Activated naive CD8-positive, alpha-beta T cell treated with anti-CD3 and anti-CD28 coated beads, Interleukin-2, amount 10 ng/mL, durations not matched to agents 7 days and 5 days (primary cell): ENCODE measurements at places on chromosomes 5 and 9. TPM values are rescaled to one million over a fixed set of nuclear protein-coding genes. Genes with fewer than 3 reads are reported as not detected.

DNA sequence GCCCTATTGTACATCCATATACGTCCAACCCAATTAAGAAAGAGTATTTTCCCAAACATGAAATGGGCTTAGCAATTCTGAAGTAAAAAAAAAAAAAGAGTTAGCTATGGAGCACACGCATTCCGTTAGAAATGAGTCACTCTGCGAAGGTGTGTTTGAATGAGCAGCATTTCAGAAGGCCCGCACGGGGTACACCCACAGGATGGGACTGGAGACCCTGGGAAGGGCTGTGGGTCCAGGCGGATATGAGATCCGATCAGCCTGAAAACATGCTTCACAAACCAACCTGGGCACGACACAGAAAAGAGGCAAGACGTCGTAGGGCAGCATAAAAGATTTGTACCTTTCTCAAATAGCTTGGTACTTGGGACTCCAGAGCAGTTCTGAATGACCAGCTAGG lies 173.9 kb upstream of the KLF9 start:
- peaks cover 3% of the 10 kb centered on the region for H3K36me3 ChIP-seq
- no peak overlapping the region for H3K27ac ChIP-seq
- no peaks in the 10 kb centered on the region for H3K4me1 ChIP-seq
- DNase-seq = no peak
- H3K4me3 ChIP-seq = no peak overlapping the region

DNA sequence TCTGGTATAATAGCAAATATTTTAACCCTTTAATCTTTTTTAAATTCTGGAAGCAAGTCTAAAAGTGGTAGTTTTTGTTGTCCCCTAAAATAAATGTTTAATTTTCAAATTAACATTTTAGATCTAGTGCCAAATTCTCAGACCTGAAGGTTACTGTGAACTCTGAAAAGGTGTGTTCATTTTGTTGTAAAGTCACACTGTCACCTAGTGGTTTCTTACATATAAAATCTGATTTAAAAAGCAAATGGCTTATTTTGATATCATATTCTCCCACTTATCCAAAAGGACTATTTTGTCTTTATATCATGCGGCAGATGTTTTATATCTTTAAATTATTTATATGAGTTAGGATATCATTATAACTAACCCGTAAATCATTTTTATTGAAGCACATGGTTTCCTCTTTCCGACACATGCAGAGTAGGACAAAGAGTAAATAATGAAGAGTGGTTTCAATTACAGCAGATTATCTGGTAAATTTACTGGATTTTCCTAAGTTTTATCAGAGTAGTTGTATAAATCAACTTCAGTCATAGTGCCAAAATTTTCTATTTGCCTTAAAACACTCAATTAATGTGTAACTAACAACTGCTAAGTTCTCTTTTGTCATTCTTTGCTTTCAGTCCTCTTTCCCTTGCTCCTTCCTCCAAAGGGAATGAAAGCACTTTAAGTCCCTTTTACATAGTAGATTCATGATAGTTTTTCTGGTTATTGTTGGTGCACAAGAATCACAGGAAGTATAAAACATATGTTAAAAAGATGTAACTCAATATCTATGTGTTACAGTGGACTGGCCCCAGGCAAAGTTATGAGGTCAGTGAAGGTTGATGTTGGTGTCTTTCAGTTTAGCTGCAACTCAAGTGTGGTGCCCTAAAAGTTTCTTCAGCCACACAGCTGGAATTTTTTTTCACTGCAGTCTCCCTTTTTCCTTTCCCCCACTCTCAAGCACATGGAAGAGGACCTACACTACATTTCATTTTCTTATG lies 189.6 kb downstream of the COX7C start:
- H3K36me3 ChIP-seq = no peaks in the 10 kb centered on the region
- H3K4me3 ChIP-seq = no peak overlapping the region
- H3K4me1 ChIP-seq = no peaks in the 10 kb centered on the region
- H3K27me3 ChIP-seq = peaks cover 2% of the 10 kb centered on the region
- DNase-seq = no peak

GRCh38 chr5:74067748-74068541 lies 441.9 kb downstream of the ARHGEF28 start:
- peaks cover 7% of the 10 kb centered on the region for H3K27me3 ChIP-seq
- no peak overlapping the region for H3K27ac ChIP-seq
- no peak for DNase-seq
- no peaks in the 10 kb centered on the region for H3K36me3 ChIP-seq
- no peak overlapping the region for H3K4me3 ChIP-seq

DNA sequence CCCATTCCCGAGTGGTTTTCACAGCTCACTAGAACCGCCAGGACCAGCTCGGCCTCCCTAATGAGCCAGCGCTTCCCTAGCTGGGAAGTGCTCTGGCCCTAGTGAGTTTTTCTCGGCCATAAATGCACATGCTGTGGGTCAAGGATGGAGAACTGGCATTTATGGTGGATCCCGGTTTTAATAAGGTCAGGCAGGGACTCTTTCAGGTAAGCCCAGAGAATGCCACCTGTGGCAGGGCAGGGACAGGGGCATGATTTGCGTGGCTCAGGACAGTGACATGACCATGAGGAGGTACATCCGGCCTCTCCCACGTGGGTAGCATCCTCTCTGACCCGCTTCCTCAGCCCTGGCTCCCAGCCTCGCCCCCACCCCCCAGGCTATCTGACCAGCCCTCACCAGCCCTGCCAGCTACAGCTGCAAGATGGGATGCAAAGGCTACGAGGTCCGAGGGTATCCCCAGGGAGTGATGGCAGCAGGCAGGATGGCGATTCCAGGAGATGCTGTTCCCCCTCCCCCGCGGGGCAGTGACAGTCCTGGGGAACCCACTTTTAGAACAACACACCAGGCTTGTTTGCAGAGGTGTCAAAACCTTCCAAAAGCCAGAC lies 60.3 kb upstream of the ADAMTS2 start:
- H3K27me3 ChIP-seq = no peaks in the 10 kb centered on the region
- DNase-seq = no peak
- no peaks in the 10 kb centered on the region for H3K36me3 ChIP-seq
- no peak overlapping the region for H3K4me3 ChIP-seq

The SPTAN1 gene
- 355 TPM for total RNA-seq

GRCh38 chr9:128823903-128824406 lies 5.6 kb downstream of the SPOUT1 start:
- DNase-seq = no peak
- H3K36me3 ChIP-seq = peaks cover 3% of the 10 kb centered on the region
- H3K27ac ChIP-seq = no peak overlapping the region

The IFNB1 gene
- total RNA-seq = 0.61 TPM

- peak overlapping the region; percentile 26 for H3K27ac ChIP-seq
- H3K4me3 ChIP-seq = peak overlapping the region; percentile 66
Measured at GRCh38 chr9:112771359-112772214, 21.0 kb downstream of the SNX30 start.

DNA sequence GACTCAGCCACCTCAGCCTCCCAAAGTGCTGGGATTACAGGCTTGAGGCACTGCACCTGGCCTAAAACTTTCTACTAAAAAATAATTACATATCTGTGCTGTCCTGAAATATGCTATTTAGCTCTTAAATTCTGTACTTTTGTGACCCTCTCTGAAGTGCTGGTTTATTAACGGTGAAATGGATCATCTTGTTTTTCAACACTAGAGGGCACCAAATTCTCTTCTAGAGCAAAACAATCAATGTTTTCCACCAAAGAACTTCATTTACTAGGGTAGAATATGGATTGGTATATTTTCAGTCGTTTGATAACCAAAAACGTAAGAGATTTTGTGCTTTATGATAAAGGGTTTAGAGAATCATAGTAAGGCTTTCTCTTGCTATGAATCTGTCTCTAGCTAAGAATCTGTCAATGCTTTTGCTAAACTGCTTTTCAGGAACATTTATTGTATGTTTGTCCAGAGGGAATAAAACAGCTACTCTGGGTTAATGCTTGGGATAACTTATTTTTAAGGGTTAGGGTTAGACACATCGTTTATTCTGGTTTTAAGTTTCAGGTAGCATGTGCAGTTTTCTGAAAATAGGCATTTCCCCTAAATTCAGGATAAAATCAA lies 63.6 kb downstream of the RNF180 start:
- DNase-seq = no peak
- H3K36me3 ChIP-seq = no peaks in the 10 kb centered on the region
- H3K4me3 ChIP-seq = no peak overlapping the region
- H3K27ac ChIP-seq = no peak overlapping the region

- peaks cover 45% of the 10 kb centered on the region for H3K27me3 ChIP-seq
- H3K27ac ChIP-seq = no peak overlapping the region
- no peak overlapping the region for H3K4me3 ChIP-seq
- no peaks in the 10 kb centered on the region for H3K4me1 ChIP-seq
Measured at GRCh38 chr9:99445371-99445891, 223.3 kb downstream of the SEC61B start.

DNA sequence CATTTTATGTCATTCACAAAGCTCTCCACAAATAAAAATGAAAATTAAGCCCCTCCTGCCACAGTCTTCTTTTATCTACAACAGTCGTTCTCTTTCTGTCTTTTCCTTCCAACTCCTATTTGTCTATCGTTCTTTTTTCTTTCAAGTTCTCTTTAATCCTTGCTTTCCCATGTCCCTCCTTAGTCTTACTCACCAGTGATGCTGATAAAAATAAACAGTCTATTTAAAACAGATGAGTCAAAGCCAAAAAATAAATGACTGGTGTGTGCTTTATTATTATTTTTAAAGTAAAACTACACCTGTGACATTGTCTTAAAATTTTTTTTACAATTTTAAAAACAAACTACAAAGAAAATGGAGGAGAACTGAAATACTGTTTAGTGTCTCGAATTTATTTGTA lies 137.1 kb upstream of the TMEM161B start:
- H3K4me1 ChIP-seq = no peaks in the 10 kb centered on the region
- no peak overlapping the region for H3K27ac ChIP-seq
- DNase-seq = no peak
- H3K27me3 ChIP-seq = peaks cover 9% of the 10 kb centered on the region

The CNOT6 gene
- 37.5 TPM for total RNA-seq

The MAMDC2 gene
- not detected for total RNA-seq

The ATOSB gene
- 12.0 TPM for total RNA-seq

GRCh38 chr9:116506685-116507084 lies 180.4 kb upstream of the TRIM32 start:
- DNase-seq = no peak
- H3K27me3 ChIP-seq = no peaks in the 10 kb centered on the region
- H3K36me3 ChIP-seq = peaks cover 1% of the 10 kb centered on the region
- no peak overlapping the region for H3K27ac ChIP-seq

DNA sequence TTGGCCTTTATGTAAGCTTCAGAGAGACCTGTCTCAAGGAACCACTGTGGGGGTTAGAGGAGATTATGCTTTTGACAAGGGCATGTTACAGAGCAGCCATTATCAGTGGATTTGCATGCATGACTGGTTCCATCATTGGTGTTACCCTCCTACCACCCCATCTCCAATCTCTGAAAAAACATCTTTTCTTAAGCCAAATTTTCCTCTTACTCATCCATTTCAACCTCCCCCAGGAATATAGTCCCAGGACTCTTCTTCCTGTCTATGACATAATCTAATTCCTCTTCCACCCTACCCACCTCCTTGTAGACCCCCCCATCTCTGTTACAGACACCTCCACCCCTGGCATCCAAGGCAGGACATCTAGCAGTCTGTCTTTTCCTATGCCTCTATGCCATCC lies 33.1 kb upstream of the ADRB2 start:
- DNase-seq = no peak
- peaks cover 6% of the 10 kb centered on the region for H3K27me3 ChIP-seq
- no peak overlapping the region for H3K4me3 ChIP-seq
- peaks cover 15% of the 10 kb centered on the region for H3K4me1 ChIP-seq
- peaks cover 3% of the 10 kb centered on the region for H3K36me3 ChIP-seq
- no peak overlapping the region for H3K27ac ChIP-seq

GRCh38 chr5:16378762-16379161 lies 86.8 kb downstream of the ZNF622 start:
- H3K4me3 ChIP-seq = no peak overlapping the region
- DNase-seq = no peak
- H3K4me1 ChIP-seq = no peaks in the 10 kb centered on the region
- no peaks in the 10 kb centered on the region for H3K27me3 ChIP-seq
- H3K36me3 ChIP-seq = no peaks in the 10 kb centered on the region
- H3K27ac ChIP-seq = no peak overlapping the region
